ENCODE measurements at places on chromosomes 2 and 18.

DNA sequence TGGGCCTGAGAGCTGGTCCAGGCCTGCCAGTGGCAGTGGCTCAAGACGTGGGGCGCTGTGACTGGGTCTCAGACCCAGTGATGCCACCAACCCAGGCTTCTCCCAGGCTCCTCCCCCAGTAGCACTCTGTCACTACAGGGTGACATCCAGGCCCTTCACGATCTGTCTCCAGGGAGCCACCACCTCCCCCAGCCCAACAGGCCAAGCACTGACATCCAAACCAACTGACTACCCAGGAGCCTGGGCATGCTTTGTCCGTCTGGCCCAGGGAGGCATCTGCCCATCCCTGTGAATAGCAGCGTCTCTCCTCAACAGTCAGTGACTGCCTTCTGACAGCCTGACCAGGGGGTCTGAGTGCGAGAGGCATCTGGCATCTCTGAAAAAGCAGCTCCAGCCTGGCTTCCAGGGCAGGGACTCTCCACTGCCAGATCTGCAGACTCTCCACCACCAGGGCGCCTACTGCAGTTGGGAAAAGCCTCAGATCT is 13.0 kb downstream of the TEX44 start:
- peaks cover 38% of the 10 kb centered on the region for H3K4me1 ChIP-seq
- H3K27ac ChIP-seq = peak overlapping the region; percentile 86
- ATAC-seq = no peak
- no peaks in the 10 kb centered on the region for H3K27me3 ChIP-seq
- H3K4me3 ChIP-seq = peak overlapping the region; percentile 69
- no peaks in the 10 kb centered on the region for H3K36me3 ChIP-seq

GRCh38 chr2:7830616-7831015 is 851.2 kb upstream of the ID2 start:
- H3K36me3 ChIP-seq = no peaks in the 10 kb centered on the region
- peaks cover 10% of the 10 kb centered on the region for H3K27me3 ChIP-seq
- H3K4me1 ChIP-seq = peaks cover 7% of the 10 kb centered on the region
- no peak overlapping the region for H3K27ac ChIP-seq

DNA sequence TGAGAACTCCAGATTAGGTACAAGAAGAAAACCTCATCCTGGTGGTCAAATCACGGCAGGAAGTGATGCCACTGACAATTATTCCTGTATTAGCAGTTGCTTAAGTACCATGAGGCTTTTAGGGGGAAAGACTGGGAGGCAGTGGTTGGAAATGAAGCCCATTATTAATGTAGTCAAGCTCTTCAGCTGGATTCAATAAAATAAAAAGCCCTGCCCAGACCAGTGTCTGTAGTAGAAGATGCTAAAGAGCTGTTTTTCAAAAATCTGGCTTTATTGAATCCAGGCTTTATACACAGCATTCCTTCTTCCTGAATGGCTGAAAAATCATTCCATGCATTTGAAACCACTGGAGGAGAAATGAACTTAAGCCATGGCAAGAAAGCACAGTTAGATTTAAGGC is 155.2 kb downstream of the BCL2 start:
- no peak overlapping the region for H3K4me3 ChIP-seq
- peaks cover 86% of the 10 kb centered on the region for H3K4me1 ChIP-seq
- H3K27me3 ChIP-seq = no peaks in the 10 kb centered on the region
- H3K27ac ChIP-seq = peak overlapping the region; percentile 94
- ATAC-seq = no peak

GRCh38 chr2:175871331-175872004 is 130.6 kb downstream of the LNPK start:
- H3K36me3 ChIP-seq = no peaks in the 10 kb centered on the region
- H3K4me3 ChIP-seq = no peak overlapping the region
- no peak overlapping the region for H3K27ac ChIP-seq
- H3K27me3 ChIP-seq = no peaks in the 10 kb centered on the region
- ATAC-seq = no peak

DNA sequence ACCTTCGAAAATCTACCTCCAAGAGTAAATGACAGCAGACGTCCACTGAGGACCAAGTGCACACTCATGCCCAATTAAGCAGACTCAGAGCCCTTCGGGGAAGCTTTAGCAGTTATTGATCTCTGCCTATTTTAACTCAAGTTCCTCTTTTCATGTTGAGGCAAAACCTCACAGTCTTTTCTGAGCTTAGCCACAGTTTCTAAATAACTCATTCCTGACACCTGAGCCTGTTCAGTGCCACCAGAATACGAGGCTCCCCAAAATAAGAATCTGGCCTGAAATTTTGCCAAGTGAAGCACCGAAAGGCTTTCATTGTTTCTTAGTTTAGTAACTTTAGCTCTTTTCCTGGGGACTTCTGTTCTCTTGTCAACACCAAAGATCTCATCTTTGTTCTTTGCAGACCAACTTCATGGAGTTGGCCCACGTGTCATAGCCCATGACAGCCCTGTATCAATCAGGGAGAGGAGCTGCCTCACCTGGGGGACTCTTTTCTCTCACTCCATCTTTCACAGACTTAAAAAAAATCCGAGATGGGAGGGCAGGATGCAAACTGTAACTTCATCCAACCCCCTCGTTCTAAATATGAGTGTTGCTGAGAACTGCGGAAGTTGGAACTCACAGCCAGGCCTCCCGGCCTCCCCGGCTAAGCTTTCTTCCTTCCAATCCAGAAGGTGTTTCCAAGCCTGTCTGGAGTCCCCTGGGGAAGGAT is 22.2 kb downstream of the INPP5D start:
- H3K27me3 ChIP-seq = no peaks in the 10 kb centered on the region
- peaks cover 93% of the 10 kb centered on the region for H3K4me1 ChIP-seq
- peak overlapping the region; percentile 74 for H3K4me3 ChIP-seq

DNA sequence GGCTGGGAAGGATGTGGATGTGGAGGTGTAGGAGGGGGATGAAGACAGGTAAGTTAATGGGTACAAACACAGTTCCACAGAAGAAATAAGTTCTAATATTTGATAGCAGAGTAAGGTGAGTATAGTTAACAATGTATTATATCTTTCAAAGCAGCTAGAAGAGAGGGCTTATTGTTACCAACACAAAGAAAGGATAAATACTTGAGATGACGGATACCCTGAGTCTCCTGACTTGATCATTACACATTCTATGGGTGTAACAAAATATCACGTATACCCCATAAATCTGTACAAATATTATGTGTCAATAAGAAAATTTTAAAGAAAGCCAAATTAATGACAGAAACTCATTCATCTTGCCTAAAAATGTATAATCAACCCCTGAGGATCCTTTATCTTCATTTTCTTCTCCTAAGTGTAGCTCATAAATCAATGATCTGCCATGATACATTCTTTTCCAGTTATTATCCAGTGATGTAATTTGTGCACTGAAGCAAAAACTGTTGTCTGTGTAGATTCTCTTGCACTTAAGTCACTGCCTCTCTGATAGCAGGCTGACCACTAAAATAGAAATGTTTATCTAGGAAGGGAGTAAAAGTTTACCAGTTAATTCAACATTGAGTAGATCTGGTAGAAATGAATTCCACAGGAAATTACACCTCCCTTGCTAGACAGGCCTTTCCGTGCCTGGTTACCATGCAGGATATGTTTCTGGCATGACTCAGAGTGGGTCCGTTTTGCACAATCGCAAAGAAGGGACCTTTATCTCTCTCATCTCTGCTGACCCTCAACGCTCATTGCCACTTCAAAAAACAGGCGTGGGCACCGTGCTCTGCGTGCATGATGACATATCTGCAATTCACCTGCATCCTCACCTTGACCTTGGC is 249.7 kb upstream of the NCKAP5 start:
- H3K27ac ChIP-seq = no peak overlapping the region
- no peaks in the 10 kb centered on the region for H3K4me1 ChIP-seq
- no peaks in the 10 kb centered on the region for H3K36me3 ChIP-seq
- peaks cover 21% of the 10 kb centered on the region for H3K27me3 ChIP-seq

GRCh38 chr2:3251946-3252345 is 125.7 kb downstream of the EIPR1 start:
- no peak for ATAC-seq
- peaks cover 34% of the 10 kb centered on the region for H3K4me1 ChIP-seq
- no peak overlapping the region for H3K4me3 ChIP-seq
- no peaks in the 10 kb centered on the region for H3K27me3 ChIP-seq
- peak overlapping the region; percentile 92 for H3K27ac ChIP-seq
- H3K36me3 ChIP-seq = peaks cover 81% of the 10 kb centered on the region

- no peak overlapping the region for H3K27ac ChIP-seq
- no peak for ATAC-seq
- H3K4me3 ChIP-seq = no peak overlapping the region
- H3K4me1 ChIP-seq = no peaks in the 10 kb centered on the region
These were observed 62.3 kb downstream of the ADCY3 start for GRCh38 chr2:24857746-24858145.

DNA sequence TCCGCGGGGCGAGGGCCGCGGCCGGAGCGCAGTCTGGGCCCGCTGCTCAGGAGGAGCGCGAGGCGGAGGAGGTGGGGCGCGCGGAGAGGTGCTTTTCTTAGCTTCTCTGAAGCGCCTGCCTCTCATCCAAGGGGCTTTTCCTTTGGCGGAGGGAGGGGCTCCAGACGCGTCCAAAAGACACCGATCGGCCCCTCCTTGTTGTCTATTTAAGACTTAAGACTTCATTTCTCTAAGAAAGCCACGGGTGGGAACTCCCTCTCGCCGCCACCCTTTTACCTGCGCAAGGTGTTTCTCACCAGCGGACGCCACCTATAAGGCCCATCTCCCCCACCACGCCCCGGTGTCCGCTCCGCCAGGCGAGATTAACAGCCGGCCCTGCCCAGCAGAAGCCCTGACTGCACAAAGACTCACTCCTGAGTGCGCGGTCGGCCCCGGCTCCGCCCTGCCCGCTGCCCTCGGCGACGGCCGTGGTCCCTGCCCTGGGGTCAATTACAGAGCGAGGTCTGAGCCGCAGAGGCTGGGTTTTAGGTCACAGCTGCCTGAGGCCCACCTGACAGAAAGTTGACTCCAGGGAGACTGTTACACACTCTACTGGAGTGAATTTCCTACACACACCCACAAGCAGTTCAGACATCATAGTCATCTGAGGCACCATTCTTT is at the start of gene DSC2:
TSS of gene DSC2 (minus strand) at position 397 of the 660 bp plus-strand sequence. CDS start 450 bp downstream, outside the sequence.
- no peaks in the 10 kb centered on the region for H3K36me3 ChIP-seq
- peaks cover 24% of the 10 kb centered on the region for H3K27me3 ChIP-seq
- no peak for ATAC-seq
- no peak within 1 kb of the TSS for H3K4me3 ChIP-seq

- H3K4me3 ChIP-seq = no peak overlapping the region
- no peaks in the 10 kb centered on the region for H3K4me1 ChIP-seq
- no peaks in the 10 kb centered on the region for H3K36me3 ChIP-seq
- no peaks in the 10 kb centered on the region for H3K27me3 ChIP-seq
- H3K27ac ChIP-seq = no peak overlapping the region
These were observed 153.6 kb downstream of the CCDC85A start for GRCh38 chr2:56337342-56337741.

DNA sequence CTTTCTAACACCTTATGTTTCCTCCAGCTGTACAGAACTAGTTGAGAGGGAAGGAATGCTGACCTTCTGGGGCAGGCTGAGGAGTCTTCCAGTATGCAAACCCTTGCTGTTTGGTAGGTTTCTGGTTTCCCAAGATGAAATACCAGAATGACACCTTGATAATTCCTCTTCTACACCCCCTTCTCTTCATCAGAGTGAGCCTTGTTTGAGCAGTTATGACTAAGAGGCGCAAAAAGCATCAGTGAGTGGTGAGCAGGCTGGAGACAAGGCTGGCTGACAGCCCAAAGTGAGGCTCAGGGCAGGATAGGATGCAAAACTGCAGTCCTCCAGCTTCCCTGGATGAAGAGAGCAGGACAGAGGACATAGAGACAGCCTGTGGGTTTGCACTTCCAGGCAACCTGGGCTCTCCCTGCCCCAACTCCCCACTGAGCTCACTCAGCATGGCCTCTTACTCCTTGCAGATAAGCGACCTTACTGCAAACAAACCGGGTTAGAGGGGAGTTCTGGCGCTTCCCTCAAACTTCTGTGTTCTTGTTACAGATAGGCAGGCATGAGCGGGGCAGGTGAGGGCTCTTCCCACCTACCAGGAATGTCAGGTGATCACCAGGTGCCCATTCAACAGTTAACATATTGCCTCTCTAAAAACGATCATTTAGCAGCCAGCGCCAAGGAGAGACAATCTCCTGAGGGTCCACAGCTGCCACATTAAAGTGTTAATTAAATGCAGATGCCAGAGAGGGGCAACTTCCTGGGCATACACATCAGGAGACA is 5.4 kb downstream of the MPPE1 start:
- H3K4me1 ChIP-seq = peaks cover 17% of the 10 kb centered on the region
- H3K4me3 ChIP-seq = no peak overlapping the region
- H3K27ac ChIP-seq = no peak overlapping the region
- ATAC-seq = no peak

- no peak overlapping the region for H3K4me3 ChIP-seq
- ATAC-seq = no peak
- H3K27me3 ChIP-seq = no peaks in the 10 kb centered on the region
- no peak overlapping the region for H3K27ac ChIP-seq
These were observed 55.6 kb downstream of the CCDC85A start for GRCh38 chr2:56239437-56239836.

- ATAC-seq = no peak
- no peaks in the 10 kb centered on the region for H3K27me3 ChIP-seq
- no peak overlapping the region for H3K4me3 ChIP-seq
- H3K27ac ChIP-seq = no peak overlapping the region
These were observed 33.9 kb downstream of the SNORC start for GRCh38 chr2:232903989-232904388.

DNA sequence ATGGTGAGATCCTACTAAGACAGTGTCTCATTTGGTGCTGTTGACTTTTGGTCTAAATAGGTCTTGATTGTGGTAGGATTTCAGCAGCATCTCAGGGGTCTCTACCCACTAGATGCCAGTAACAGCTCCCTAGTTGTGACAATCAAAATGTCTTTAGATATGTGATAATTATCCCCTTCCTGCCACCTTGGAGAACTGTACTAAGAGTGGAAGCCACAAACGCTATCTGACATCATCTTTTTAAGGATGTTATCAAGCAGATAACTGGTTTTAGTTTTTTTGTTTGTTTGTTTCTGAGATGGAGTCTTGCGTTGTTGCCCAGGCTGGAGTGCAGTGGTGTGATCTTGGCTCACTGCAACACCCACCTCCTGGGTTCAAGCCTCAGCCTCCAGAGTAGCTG is 3.1 kb downstream of the MGAT5 start:
- H3K4me1 ChIP-seq = peaks cover 88% of the 10 kb centered on the region
- no peaks in the 10 kb centered on the region for H3K27me3 ChIP-seq
- ATAC-seq = no peak

DNA sequence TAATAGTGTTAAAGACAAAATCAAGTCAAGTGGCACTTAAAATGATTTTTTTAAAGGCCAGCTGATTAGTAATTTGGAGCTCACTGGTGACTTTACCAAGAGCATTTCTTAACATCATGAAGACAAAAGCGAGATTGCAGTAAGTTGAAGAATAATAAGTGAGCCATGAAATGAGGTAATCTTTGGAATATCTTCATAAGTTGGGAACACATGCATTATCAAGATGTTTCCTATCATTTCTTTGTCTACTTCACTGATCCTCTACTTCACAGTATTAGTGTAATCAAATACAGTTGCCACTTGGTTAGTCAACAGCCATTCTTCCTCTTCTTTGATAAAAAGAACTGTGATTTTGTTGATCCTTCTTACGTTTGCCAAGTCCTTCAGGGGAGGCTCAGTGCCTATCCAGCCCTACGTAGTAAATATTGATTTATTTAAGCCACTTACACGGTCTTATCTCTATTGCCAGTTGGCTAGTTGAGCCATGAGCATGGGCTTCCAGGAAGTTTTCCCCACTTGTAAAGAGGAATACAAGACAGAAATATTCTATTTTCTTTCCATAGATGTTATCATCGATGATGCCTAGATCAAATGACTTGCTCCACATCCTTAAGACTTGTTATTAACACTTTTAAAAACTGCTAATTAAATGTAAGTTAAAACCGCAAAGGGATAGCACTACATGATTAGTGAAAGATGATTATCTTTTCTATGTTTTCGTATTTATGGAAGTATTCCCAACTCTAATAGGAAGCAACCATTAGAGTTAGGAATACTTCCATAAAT is 46.1 kb downstream of the YES1 start:
- no peaks in the 10 kb centered on the region for H3K27me3 ChIP-seq
- no peaks in the 10 kb centered on the region for H3K36me3 ChIP-seq
- no peak overlapping the region for H3K27ac ChIP-seq
- no peak for ATAC-seq
